KG1 (cell line): ENCODE measurements at places on chromosomes 1 and 21.

GRCh38 chr1:204728456-204728855, 42.9 kb upstream of the LRRN2 start:
- DNase-seq = no peak

DNA sequence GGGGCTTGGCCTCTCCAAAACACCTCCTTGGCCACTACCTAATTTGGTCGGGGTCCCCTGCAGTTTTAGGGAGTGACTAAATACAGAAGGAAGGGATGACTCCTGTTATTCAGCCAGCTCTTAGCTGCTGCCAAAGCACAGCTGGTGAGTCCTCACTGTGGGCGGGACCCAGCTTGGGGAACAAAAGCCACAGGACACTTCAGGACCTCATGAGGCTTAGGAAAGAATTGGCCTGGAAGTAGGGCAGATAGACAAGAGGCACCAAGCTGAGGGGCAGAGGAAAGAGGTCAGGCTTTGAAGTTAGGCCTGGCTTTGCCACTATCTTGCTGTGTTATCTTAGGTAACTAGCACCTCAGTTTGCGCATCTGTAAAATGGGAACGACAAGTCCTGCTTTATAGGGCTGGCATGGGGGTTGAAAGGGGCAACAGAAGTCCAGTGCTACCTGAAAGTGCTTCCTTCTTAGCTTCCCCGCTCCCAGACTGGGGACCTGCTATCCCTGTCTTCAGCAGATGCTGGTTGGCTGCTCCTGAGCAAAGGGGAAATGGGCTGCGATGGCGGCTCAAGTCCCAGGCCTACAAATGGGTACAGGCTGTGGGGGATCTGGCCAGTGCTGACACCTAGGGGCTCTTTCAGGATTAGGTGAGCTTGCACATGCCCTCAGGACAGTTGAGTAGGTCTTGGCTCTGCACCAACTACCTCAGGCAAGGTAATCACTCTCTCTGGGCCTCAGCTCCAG, 15.7 kb downstream of the IFI6 start:
- DNase-seq = no peak

DNA sequence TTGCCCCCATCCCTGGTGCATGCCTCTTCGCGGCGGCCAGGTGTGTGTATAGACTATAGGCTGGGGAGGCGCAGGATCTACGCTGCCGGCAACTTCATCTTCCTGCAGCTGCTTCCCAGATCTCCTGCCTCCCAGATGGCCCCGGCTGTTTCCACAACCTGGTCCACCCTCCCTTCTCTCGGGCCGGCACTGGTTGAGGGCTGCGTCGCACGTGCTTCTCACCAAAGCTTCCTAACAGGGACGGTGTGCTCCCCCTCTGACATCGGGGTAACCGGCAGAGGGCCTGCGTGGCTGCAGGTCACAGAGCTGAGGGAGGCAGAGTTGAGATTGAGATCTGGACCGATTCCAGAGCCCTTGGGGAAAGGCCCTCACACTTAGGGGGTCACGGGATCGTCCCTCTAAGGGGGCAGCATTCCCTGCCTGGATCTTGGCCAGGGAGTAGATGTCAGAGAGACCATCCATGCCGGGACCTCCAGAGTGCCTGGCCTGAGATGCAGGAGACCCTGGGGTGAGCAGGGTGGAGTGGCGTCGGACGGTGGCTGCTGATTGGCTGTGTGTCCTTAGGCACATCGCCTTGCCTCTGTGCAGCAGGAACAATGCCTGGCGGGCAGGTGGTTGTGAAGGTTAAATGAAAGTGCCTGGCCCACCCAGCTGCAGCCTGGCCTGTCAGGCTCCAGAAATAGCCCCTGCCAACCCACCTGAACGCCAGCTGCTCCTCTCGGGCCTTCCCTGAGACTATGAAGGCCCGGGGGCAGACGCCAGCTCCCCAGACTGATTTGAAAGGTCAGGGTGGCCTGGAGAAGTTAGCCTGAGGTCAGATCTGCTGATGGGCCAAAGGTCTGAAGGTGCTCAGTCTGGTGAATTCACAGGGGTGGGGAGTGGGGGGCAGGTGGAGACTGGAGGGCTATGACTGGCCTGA, 6.1 kb upstream of the MASP2 start:
- no peak for DNase-seq

DNA sequence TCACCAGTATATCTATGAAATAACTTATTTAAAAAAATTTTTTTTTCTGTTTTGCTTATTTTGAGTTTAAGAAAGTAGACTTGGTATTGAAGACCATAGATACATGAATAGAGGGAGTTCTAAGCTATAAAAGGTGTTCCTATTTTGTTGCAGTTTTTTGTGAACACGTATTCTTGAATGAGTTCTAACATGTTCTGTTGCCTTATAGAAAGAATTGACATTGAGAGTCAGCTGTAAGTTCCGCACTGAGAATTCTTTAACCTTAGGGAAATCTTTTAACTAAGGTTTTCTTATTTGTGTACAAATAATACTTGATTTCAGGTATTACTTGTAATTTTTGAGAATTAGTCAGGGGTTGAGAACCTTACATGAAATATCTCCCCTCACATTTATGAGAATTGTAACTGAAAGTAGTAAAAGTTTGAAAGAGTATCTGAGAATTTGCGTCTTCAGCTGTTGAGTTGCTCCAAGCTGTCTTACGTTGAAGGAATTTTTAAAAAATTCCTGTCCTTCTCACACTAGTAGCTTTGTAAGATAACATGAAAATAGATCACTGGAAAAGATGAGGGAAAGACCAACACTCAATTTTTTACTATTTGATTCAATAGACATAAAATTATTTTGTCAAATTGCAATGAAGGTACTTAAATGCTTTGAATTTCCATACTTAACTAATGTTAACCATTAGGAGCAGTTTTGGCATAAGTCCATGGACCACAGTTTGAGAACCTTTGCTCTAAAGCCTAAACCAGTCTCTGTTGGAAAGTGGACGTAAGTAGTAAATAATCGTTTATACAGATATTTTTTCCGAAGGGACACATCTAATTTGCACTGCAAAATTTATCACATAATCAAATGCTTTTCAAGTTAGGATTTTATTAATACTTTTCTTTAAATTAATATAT, 3.8 kb downstream of the DR1 start:
- no peak for DNase-seq

GRCh38 chr1:60503266-60503925, 429.8 kb upstream of the C1orf87 start:
- DNase-seq = no peak

DNA sequence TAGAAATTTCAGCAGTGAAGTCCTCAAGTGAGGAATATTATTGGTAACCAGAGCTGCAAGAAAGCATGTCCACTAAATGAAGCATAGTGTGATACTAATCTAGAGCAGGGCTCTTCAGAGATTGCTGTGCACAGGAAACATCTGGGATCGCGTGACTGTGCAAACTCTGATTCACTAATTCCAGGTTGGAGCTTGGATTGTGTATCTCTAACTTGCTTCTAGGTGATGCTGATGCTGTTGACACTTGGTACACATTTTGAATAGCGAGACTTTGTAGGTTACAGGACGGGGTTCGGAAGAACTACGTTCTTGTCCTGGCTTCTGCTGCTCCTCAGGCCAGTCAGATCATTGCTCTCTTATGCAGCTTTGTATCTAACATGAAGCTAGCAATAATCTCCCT, 66.5 kb downstream of the PRRX1 start:
- no peak for DNase-seq

- DNase-seq = no peak
These were observed 13.1 kb upstream of the VAMP4 start for GRCh38 chr1:171754971-171755370.

DNA sequence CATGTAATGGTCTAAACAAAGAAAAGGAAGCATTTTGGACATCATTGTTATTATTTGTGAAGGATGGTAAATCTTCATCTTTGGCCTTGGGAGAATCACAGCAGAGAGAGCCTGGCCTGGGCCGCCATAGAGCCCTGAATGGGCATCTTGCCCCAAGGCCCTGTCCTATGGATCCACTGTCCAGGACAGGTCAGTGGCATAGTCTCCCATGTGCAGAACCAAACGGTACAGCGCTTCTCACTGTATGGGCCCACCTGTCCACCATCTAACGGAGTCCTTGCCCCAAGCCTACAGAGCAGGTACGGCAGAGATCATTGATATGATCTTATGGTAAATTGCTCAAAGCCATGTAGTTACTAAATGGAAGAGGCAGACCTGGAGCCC, 185.7 kb downstream of the FOXD2 start:
- no peak for DNase-seq

DNA sequence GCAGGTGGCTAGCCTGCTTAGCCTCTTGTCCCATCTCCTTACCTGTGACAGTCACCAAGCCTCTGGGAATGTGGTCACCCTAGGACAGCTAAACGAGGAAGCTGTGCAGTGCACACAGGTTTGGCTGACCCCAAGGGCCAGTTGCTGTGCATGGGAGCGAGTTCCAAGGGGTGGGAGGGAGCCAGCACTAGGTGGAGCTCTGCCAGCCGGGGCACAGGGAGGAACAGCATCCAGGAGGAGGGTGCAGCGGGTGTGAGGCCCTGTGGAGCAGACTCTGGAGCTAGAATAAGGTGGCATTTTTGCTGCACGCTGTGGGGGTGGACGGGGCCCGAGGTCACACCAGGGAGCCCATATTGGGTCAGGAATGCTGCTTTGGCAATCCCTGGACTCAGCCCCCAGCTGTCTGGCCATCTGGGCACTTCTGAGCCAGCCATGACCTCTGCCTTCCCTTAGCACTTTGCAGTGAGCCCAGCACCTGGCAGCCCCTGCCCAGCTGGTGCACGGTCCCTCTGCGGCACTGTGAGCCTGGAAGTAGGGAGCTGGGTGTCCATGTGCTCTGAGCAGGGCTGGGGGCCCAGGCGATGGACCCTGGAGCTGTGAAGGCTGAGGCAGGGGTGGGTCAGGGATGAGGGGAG, 8.7 kb downstream of the PDXK start:
- no peak for DNase-seq

DNA sequence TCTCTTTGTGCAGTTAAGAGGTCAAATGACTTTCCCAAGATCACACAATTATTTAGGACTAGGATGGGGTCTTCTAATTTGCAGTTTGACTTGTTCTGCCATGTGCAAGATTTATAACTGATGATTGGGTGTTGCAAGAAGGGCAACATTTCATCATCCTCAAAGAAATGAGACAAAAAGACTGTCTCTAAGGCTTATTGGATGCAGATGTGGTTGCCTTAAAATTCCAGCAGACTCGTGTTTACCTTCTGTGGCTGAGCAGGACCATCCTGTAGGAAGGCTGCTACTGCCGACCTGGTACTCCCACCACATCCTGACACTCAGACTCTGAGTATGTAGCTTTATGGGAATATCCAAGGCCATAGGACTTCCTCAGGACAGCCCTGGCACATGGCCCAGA, 99.9 kb upstream of the SGIP1 start:
- no peak for DNase-seq

GRCh38 chr1:226890331-226891108, 20.1 kb downstream of the PSEN2 start:
- no peak for DNase-seq

GRCh38 chr1:55035904-55036303, 3.4 kb upstream of the PCSK9 start:
- no peak for DNase-seq

DNA sequence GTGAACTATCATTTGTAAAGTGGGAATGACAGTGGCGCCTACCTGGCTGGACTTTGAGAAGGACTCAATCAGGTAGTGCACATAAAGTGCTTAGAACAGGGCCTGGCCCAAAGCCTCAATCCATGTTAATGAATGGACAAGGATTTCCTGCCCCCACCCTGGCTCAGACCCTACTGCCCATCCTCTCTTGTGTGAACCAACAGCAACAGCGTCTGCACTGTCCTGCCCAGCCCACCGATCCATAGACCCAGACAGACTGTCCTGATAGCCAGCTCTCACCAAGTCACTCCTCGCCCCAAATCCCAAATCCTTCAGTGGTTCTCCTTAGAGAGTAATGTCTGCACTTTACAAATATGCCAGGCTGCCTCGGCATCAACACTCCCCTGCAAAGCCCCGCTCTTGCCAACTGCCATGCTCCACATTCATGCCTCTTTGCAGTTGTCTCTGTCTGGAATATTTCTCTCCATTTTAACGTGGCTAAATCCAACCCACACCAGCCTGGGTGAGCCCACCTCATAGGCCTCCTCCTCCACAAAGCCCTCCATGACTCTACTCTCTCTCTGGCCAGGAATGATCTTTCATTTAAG, 157.6 kb upstream of the EDN2 start:
- DNase-seq = no peak

DNA sequence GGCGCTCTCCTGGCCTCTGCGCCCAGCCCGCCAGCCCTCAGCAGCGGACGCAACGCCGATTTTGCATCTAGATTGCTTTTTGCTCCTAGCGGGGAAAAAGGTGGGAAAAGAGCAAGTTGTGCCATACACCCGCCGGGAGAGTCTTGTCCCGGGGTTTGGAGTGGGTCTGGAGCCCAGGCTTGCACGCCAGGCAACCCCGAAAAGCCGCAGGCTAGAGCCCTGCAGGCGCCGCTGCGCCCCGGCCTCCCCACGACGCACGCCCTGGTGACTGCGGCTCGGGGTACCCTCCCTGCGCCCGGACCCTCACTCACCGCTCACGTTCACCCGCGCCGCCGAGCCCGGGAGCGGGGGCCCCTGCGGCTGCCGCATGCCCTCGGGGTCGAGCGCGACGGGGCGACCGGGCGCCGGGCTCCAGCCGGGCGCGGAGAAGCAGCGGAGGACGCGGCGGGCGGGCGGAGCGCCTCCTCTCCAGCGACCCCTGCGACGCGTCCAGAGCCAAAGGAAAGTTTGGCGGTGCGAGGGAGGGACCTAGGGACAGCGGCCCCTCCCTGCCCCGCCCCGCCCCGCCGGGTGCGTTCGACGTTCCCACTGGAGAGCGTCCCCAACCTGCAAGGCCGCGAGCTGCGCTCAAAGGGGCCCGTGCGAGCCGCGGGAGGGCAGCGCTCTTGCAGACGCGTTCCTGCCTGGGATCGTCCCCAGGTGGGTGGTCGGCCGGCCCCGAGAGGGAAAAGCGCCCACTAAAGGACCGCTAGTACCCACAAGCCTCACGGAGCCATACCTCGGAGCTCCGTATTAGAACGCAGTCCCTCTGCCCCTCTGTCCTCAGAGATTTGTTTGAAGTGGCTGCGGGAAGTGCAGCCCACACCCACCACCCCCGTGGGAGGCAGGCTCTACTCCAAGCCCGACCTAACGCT, at the start of gene LPAR3:
Gene LPAR3, minus strand, starts transcription at position 502 of the 914 bp plus-strand sequence. CDS start 27,086 bp downstream, outside the sequence.
- peak; percentile 7 for DNase-seq
